ENCODE measurements at places on chromosomes 2 and 18. TPM values are rescaled to one million over a fixed set of nuclear protein-coding genes. Genes with fewer than 3 reads are reported as not detected.

CELF4 gene
- total RNA-seq: 4.3 TPM

MRPL19 gene
- total RNA-seq: 71.9 TPM

NCKAP5 gene
- 7.5 TPM for total RNA-seq

CCDC141 gene
- total RNA-seq: 8.2 TPM

MTIF2 gene
- total RNA-seq: 22.0 TPM

SDC1 gene
- total RNA-seq: 38.7 TPM

FTCDNL1 gene
- 1.8 TPM for total RNA-seq

KCNJ13 gene
- 1.8 TPM for total RNA-seq

ALPG gene
- not detected for total RNA-seq

NABP1 gene
- total RNA-seq: 32.6 TPM

PTPN18 gene
- 23.2 TPM for total RNA-seq

C2orf76 gene
- total RNA-seq: 16.8 TPM

RNF125 gene
- total RNA-seq: 5.3 TPM

STPG4 gene
- not detected for total RNA-seq

PUM2 gene
- total RNA-seq: 107 TPM

ZNF512 gene
- total RNA-seq: 44.4 TPM

ANKRD30B gene
- total RNA-seq: not detected

All from metanephros (tissue), 2 donors.